T-helper 17 cell (primary cell): ENCODE measurements at places on chromosomes 7 and 10.

DNA sequence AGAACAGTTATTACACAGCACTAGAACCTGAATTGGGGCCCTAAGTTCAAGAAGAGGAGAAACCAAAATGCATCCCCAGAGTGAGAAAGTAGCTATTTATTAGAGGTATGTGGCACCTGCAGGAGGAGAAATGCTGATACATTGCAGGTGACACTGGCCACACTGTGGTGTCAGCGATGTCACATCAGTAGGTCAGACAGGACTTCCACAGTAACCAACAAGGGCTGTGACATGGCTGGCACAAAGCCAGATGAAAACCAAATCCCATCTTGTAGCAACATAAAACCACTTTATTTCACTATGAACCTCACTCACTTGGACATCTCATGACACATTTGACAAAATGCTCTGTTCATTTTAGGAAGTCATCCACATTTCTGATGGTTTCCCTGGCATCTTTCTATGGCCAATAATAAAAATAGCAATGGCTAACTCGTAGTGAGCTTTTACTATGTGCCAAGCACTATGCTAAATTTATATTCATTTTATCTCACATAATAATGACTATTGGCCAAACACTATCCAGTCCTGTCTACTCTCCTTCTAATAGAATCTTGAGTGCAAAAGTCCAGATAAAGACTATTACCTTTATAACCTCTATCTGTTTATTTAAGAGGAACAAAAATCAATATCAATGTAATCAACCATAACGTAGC lies 154.2 kb downstream of the TSPAN12 start:
- DNase-seq: no peak

DNA sequence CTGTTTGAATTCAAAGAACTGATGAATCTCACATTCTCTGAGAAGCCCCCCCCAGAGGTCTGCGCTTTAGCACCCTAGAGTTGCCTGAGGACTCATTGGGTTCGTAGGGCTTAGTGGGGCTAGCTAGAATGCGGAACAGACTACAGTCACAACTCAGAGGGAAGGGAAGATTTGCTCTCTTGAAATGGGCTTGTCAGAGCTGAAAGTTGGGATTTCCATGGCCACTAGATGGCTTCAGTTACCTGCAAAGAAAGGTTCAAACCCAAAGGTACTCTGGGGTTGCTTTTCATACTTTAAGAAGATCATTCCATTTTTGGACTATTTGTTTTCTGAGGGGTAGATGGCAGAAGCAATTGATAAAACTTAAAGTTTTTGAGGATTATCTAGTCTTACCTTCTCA lies 205.0 kb downstream of the BBS9 start:
- no peak for DNase-seq

DNA sequence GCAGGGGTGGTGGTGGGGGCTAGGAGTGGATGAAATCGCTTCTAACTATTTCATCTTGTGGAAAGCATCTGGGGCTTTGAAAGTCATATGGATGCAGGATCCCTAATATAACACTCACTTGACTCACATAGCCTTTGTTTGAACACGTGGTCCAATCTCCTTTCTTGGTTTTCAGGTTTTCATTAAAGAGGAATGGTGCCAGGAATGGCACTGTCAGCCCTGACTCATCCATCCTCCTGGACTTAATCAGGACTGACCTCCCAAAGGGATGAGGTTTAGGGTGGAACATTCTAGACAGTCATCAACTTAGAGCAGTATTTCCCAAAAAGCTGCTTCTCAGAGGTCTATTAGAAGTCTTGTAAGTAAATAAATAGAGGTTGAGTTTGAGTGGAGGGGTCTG lies 162.0 kb upstream of the PLXNA4 start:
- DNase-seq: no peak

GRCh38 chr10:130987401-130987800 lies 324.1 kb downstream of the TCERG1L start:
- DNase-seq: no peak

- DNase-seq: no peak
These were observed 722 bp downstream of the UPF2 start for GRCh38 chr10:12041766-12042408.

DNA sequence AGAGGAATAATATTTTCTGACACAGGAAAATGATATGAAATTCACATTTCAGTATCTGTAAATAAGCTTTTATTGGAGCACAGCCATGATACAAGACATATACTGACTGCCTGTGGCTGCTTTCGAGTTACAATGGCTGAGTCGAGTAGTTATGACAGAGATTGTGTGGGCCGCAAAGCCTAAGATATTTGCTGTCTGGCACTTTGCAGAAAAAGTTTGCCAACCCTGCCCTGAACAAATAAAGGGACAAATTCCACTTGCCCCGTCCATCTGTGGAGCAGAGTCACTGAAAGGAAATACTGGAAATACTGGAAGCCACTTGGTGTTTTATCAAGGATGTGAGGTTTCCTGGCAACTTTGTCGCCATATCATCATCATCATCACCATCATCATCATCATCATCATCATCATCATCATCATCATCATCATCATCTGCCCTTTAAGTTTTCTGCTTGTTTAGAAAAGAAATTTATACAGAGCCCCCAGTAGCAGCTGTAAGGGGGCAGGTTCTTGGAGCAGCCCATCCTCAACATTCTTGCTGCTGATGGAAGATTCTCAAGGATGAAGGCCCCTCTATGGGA lies 85.8 kb downstream of the TCF7L2 start:
- no peak for DNase-seq

- DNase-seq: no peak
These were observed 152.7 kb downstream of the CUX1 start for GRCh38 chr7:101969997-101970585.

DNA sequence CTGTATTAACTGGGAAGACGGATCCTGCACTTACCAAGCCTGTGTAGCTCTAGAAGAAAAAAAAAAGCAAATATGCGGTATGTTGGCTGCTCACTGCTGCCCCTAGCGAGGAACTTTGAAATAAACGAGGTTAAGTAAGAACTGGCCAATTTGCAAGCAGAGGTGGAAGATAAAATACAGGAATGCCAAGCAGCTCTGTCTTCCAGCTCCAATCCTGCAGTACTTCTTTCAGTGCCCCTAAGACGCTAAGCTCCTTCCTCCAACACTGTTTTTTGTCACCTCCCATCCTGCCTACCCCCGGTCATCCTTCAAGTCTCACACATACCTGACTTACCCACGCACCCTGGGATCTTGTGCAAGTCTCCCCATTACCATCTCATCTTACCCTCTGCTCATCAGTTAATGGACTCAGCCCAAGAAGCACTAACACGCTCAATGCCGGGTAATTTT lies 809 bp downstream of the C10orf143 start:
- peak; percentile 55 for DNase-seq

- DNase-seq: no peak
These were observed 421.9 kb downstream of the PTPRN2 start for GRCh38 chr7:158165711-158166110.

DNA sequence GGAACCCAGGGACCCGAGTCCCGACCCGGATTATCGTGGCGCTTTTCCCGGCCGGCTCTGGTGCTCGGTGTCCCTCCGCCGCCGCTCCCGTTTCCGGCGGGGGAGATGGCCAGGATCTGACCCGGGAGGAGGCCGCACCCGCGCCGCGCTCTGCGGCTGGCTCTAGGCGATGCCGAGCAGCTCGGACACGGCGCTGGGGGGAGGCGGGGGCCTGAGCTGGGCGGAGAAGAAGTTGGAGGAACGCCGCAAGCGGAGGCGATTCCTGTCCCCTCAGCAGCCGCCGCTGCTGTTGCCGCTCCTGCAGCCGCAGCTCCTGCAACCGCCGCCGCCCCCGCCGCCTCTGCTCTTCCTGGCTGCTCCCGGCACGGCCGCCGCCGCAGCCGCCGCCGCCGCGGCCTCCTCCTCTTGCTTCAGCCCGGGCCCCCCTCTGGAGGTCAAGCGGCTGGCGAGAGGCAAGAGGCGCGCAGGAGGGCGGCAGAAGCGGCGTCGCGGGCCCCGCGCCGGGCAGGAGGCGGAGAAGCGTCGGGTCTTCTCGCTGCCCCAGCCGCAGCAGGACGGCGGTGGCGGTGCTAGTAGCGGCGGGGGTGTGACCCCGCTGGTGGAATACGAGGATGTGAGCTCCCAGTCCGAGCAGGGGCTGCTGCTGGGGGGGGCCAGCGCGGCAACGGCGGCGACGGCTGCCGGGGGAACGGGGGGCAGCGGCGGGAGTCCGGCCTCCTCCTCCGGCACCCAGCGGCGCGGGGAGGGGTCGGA lies 593 bp downstream of the CDK13 start:
- DNase-seq: peak; percentile 27

DNA sequence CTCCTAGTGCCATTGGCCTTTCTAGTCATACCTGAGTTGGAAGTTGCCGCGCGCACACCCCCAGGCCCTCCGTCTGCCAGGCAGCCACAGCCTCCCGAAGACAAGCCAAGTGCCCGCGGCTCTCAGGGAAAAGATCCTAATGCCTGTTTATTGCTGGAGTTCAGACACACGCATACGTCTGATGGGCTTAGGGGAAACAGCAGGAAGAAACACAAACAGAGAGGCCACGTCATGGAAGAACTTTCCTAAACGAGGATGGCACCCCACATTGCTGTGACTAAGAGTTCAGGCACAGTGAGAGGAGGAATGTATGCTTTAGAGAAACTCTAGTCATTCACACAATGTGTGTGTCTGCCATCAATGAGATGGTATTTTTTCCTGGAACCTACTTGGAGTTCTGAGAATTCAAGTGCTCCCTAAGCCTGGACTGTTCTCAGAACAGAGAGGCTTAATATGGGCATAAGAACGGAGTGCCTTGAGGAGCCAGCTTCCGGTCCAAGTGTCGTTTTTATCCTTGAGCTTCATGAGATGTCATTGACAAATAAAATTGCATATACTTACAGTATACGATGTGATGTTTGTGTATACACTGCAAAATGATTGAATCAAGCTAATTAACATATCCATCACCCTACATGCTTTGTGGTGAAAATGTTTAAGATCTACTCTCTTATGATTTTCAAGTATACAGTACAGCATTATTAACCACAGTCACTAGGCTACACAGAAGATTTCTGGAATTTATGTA lies 11.6 kb upstream of the RBP3 start:
- DNase-seq: no peak

- no peak for DNase-seq
These were observed 31.2 kb upstream of the INPP5F start for GRCh38 chr10:119694608-119695007.

GRCh38 chr10:118948786-118949185 lies 80.7 kb upstream of the NANOS1 start:
- no peak for DNase-seq

- no peak for DNase-seq
These were observed 1.0 kb downstream of the AP1S1 start for GRCh38 chr7:101155303-101155702.

GRCh38 chr7:34143402-34143801 lies 238.1 kb downstream of the BMPER start:
- DNase-seq: no peak

GRCh38 chr10:59905731-59906416 lies 482 bp downstream of the CCDC6 start:
- DNase-seq: no peak

GRCh38 chr7:74178632-74179031 lies 4.5 kb downstream of the EIF4H start:
- no peak for DNase-seq

DNA sequence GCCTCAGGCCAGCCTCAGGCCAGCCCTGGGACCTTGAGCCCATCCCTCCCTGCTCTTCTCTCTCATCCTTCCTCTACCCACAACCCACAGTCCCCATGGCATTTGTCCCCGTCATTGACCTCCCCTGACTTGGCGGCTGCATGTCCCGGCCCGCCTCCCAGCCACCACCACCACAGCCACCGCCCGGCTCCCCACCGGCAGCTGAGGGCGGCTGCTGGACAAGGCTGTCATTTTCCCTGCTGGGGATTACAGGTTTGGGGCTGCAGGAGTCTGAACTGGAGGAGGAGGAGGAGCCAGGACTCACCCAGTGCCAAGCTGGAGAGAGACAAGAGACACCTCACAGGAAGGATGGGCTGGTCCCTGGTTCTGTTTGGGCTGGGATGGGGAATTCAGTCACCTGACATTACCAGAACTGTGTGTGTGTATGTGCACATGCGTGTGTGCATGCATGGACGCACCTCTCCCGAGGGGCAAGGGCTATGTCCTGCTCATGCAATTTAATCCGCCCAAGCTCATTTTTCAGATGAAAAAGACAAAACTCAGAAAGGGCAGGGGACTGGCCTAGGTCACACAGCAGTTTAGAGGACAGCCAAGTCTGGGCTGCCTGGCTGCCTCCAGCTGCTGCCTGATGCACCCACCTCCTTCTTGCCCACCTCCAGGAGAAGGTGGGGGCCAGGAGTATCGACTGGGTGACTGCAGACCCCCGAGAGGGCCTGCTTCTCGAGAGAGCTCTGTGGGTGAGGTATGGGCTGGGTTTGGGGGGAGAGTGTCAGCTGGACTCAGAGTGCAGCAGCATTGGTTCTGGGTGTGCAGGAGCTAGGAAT lies 113.1 kb downstream of the ZMIZ1 start:
- no peak for DNase-seq

DNA sequence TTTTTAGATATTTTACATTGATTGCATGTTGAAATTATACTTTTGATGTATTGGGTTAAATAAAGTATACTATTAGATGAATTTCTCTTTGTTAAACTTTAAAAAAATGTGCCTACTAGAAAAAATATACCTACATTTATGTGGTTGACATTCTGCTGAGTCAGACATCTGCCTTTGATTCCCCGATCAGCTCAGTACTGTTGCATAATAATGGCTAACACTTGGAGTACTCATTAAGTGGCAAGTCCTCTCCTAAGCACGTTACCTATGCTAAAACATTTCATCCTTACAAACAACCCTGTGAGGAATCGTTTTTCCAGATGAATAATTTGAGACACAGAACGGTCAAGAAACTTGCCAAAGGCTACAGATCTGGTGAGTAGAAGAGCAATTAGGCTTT lies 14.0 kb upstream of the SEM1 start:
- DNase-seq: no peak

DNA sequence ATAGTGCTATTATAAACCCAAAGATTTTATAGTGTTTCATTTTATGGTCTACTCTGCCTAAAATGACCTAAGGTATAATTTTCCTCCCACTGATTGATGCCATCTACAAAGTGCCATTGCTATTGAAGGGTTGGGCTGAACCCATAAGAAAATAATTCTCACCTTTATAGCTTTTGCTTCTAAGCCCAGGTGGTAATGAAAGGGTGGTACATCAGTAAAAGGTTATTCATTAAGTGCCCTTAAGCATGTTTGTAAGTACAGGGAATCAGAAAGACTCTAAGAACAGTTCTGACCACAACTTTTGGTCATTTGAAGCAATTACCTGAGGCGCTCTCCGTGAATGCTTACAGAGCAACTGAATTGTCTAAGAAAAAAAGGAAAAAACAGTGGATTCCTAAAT lies 1247.3 kb downstream of the NXPH1 start:
- no peak for DNase-seq

DNA sequence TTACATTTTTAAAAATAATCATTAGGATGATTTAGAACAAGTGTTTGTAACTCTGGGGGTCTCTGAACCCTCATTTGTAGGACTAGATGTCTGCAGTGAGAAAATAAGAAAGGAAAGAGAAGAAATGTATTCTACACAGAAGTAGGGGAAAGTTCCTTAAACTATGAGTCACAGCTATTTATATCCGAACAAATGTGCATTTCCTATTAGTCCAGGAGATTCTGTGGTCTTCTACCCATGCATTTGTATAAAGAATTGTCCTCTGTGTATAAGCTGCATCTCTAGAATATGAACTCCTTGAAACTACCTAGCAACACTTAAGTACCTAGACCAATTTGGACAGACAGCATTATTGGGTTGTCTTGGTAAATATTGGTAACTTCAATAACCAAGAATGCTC lies 15.9 kb upstream of the CD36 start:
- no peak for DNase-seq

GRCh38 chr7:94109556-94109955 lies 105.4 kb upstream of the BET1 start:
- no peak for DNase-seq
